ENCODE measurements at places on chromosomes 4 and X.

- DNase-seq, result no peak
Measured at GRCh38 chr4:1611501-1611870, 72.6 kb downstream of the FAM53A start.

DNA sequence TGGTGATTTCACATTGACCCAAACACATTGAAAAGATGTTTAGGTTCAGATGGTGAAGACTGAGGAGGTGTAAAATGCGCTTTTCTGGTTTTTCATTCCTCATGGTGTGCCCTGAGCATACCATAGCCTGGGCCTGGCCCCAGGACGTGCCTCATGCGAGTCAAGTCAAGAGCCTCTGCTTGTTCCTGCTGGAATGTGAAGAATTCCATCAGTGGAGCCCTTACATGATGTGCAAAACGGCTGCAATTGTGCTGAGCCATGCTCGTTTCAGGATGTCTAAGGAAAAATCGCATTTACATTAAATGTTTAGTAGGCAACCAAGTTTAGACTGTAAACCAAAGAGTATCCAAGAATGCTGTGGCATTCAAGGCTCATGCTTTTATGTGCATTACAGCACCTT lies 34.9 kb downstream of the GYG2 start:
- no peak for DNase-seq

- DNase-seq, result no peak
Measured at GRCh38 chr4:30450474-30450873, 269.7 kb upstream of the PCDH7 start.

DNA sequence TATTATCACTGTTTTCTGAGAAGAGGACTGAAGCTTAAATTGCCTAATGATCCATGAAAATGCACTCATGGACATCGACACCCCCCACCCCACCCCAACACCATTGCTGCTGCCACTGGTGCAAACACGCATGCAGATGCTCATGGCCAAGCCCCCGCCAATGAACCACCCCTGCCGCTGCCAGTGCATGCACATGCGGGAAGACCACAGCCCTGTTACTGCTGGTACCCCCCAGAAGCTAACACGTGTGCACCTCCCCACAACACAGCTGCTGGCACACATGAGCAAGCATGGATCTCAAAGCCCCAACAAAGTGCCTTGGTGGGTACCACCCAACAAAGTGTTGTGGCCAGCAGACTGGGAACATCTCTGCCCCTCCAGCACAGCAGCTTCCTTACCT lies 594.1 kb upstream of the FAT1 start:
- DNase-seq, result no peak

- DNase-seq, result no peak
Measured at GRCh38 chr4:41943506-41943905, 8.3 kb downstream of the TMEM33 start.

GRCh38 chr4:99723612-99724011 lies 66.0 kb upstream of the C4orf54 start:
- peak; percentile 53 for DNase-seq

Data from foreskin melanocyte (primary cell).